ENCODE measurements at places on chromosomes 11 and 22.

DNA sequence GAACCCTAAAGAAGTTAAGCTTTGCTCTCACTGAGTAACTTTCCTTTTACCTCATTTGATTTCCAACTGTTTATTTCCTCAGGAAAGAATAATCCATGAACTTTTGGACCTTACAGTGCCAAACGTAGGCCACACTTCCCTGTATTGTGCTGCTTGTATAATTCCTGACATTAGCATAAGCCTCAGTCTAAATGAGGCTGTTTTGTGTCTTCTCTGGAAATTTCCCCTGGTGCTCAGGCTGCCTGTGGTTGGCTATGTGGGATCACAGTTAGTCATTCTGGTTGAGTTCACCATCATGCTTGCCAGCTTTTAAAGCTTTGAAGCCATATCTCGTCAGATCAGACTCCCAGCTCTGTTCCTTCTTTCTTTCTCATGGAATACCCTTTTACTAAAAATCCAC is 107.0 kb downstream of the FAM76B start:
- peak; percentile 42 for DNase-seq

- no peak for DNase-seq
Observed at GRCh38 chr11:103988595-103988969, 47.9 kb upstream of the DDI1 start.

DNA sequence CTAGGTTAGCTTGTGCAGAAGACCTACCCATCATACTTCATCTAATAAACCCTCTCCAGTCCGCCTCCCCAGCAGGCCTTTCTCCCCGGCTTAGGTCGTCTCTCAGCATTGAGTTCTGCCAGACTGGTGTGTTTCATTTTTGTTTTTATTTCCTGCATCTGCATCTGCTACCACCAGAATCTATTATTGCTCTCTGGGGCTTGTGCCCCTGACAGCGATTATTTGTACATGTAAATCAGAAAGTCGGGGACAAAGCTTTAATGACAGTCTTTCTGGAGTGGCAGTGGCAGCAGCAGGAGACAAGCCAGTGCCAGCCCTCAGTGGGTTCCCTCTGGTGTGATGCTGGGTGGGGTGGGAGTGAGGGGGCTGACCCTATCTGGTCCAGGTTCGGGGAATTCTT is 127.5 kb downstream of the PKNOX2 start:
- DNase-seq = no peak

- DNase-seq = no peak
Observed at GRCh38 chr22:38967451-38968450, 10.3 kb downstream of the APOBEC3A start.

GRCh38 chr22:32618441-32619140 is 144.0 kb downstream of the FBXO7 start:
- no peak for DNase-seq

GRCh38 chr11:99773646-99774045 is 752.9 kb downstream of the CNTN5 start:
- DNase-seq = no peak

- no peak for DNase-seq
Observed at GRCh38 chr22:26904483-26904882, 247.1 kb downstream of the MIAT start.

DNA sequence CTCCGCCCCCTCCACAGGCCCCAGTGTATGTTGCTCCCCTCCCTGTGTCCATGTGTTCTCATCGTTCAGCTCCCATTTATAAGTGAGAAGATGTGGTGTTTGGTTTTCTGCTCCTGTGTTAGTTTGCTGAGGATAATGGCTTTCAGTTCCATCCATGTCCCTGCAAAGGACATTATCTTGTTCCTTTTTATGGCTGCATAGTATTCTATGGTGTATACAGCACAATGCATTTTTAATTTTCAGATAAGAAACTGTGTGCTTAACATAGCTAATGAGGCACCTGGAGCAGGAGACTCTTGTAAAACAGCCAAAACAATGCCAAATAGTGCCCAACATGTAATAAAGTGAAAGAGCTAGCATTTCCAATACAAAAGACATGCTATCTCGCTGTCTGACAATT is 21.8 kb downstream of the ALG9 start:
- no peak for DNase-seq

DNA sequence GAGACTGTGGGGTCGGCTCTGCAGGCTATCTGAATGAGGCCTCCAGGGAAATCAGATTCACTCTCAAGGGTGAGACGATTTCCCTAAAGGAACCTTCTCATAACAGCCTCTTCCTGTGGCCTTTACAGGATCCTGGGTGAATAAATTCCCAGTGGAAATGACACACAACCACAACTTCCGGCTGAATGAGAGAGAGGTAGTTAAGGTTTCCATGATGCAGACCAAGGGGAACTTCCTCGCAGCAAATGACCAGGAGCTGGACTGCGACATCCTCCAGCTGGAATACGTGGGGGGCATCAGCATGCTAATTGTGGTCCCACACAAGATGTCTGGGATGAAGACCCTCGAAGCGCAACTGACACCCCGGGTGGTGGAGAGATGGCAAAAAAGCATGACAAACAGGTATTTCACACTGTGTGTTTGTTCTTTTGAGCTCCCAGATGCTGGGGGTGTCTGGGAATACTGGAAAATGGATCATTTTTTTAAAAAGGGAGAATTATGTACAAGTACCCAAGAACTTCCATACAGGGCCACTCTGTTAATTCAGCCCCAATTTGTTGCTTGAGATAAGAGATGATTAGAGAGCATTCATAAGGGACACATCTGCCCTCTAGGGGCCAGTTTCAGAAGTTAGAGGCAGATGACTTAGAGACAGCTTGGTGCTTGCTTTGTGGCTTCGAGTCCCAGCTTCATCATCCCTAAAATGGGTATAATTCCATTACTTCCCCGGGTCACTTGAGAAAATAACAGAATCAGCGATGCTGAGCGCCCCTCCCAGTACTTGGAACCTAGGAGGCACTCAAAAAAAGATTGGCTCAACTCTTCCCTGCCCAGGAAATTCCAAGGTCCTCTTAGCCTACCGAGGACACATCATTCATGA is 10.2 kb downstream of the SERPIND1 start:
- peak; percentile 48 for DNase-seq

- no peak for DNase-seq
Observed at GRCh38 chr22:28249402-28249801, 330.3 kb upstream of the PITPNB start.

DNA sequence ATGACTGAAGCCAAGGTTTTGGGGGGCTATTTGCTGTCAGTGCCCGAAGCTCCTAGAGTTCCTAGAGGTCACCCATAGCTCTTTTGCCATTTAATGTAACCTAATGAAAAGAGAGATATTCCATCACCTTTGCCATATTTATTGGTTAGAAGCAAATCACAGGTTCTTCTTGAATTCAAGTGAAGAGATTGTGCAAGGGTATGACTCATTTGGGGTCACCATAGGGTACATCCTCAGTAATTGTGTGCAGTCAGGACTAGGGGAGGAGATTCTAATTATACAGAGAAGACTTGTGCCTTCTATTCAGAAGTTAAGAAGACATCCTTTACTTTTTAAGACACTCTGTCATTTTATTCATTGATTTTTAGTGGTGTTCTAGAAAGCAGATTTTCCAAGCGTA is 6.9 kb upstream of the PRAME start:
- DNase-seq = no peak

DNA sequence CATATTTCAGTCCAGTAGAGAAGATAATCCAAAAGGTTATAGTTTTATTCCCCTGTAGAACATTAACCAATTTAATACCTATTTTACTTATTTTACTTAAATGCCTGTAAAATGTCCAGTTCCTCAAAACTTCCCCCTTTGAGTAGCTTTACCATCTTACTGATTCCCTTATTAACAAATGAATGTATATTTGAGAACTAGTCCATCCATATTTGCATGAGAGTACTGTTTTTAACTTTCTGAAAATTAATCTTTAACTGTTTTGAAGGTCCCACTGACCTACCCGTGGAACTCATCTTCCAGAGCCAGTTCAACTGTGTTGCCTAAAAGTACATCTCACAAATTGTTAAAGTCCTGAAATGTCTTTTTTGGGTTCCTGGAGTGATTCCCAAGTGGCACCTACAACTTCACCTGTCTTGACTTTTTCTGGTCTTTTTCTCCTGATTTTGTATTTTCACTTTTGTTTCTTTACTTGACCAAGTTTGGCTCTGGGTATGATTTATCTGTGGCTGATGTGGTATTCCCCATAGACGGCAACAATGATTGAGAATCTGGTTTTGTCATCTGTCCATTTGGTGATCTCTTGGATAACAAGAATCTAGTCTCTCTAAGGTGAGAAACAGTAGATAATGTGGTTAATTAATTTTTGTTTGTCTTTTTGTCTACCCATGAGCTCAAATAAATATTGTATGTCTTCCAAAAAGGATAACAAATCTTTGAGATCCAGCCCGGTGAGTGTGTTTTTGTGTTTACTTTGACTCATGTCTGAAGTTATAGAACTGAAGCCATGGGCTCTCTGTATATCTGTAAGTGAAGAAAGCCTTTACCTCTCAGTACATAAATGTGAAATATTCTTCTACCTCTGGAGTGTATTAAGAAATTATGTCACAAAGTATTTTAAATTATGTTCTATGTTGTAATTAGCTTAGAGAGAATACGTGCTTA is 174.2 kb downstream of the ETS1 start:
- no peak for DNase-seq

DNA sequence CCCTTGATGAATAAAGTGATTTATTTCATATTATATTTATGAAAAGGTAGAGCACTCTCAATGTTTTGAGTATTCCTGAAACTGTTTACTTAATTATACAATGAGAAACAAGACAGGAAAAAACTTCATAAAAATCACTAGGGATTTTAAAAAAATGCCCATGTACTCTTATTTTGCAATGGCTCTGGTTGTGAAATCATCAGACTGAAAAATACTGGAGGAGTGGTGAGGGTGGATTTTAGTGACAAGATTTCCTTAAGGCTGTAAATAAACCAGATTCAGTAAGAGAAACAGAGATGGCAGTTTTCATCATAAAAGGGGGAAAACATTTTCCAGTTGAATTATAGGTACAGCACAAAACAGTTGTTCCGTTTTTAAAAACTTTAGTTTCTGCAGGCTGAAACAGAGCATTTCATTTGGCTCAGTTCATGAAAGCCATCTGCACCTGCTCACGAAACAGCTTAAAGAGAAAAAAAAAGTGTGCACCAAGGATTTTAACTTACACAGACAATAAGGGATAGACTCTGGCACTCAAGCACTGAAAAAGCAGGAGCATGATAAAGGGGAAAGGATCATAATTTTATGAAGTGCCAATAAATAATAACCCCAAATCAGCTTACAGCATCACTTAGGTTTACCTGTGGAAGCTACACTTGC is 100.7 kb downstream of the MAML2 start:
- no peak for DNase-seq

DNA sequence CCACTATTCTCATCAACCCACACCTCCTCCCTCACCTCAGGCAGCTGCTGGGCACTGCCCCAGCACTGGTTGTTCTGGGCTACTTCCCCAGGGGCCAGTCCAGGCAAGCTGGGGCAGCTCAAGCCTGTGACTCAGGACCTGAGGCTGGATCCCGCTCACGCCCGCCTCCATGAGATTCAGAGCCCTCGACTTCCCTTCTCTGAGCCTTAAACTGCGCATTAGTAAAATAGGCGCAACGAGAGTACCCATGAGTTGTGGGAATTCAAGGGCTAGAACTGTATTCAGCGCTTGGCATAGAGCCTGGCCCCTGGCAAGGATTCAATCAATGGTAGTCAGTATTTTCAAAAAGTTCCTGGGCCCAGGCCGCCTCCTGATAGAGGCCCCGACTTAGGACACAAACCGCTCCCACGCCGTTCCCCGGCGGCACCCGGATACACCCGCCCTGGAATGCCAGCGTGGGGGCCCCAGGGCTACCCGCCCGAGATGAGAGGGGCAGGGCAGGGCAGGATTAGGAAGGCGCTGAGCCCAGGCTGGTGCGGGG is 723 bp upstream of the CD82 start:
- DNase-seq = no peak

GRCh38 chr11:86987679-86988078 is 32.5 kb upstream of the FZD4 start:
- no peak for DNase-seq

Data from CD4-positive, alpha-beta T cell treated with Interleukin-6 for 4 hours (primary cell).